ENCODE measurements at places on chromosomes 7 and 10. TPM values are rescaled to one million over a fixed set of nuclear protein-coding genes. Genes with fewer than 3 reads are reported as not detected.

DNA sequence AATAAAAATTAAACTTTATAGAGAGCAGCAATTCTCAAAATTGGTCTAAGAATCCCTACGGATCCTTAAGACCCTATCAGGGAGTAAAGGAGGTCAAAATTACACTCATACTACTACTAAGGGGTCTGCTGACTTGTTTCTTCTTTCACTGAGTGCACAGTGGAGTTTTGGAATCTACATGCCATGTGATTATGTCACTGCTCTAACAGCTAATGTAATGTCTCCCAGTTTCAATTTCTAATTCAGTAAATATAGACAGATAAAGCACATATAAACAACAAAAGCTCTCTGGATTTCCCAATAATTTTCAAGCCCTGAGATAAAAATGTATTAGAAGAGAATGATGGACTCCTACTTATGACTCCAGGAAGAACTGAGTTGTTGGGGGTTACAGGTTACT is 74.6 kb downstream of the WAPL start:
- DNase-seq: no peak
- peaks cover 54% of the 10 kb centered on the region for H3K36me3 ChIP-seq
- peaks cover 29% of the 10 kb centered on the region for H3K4me1 ChIP-seq
- H3K27ac ChIP-seq: peak overlapping the region; percentile 75

Gene ELFN1
- total RNA-seq: 0.14 TPM

DNA sequence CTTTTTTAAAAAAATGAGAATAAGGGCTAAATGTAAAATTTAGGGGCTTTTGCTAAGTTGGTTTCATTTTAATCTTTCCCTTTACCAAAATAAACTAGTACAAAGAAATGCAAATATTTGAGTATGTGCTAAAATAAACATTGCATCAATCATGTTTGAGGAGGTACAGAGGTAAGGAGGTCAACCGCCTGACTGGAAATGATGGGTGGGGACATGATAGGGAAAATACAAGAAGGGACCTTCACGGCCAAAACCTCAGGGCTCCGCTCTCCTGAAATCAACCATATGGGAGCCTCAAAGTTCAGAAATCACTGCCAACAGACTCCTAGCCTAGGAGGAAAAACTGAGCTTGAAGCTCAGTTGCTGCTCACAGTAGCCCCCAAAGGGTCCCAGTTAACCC is 207.6 kb downstream of the AHR start:
- DNase-seq: no peak
- no peaks in the 10 kb centered on the region for H3K36me3 ChIP-seq
- no peak overlapping the region for H3K4me3 ChIP-seq
- H3K27ac ChIP-seq: no peak overlapping the region
- no peaks in the 10 kb centered on the region for H3K27me3 ChIP-seq
- H3K4me1 ChIP-seq: no peaks in the 10 kb centered on the region

Gene TMEM139
- 2.3 TPM for total RNA-seq

Gene RSPH10B
- not detected for total RNA-seq

- H3K4me1 ChIP-seq: peaks cover 10% of the 10 kb centered on the region
- no peaks in the 10 kb centered on the region for H3K27me3 ChIP-seq
- H3K4me3 ChIP-seq: no peak overlapping the region
- peaks cover 18% of the 10 kb centered on the region for H3K36me3 ChIP-seq
- H3K27ac ChIP-seq: no peak overlapping the region
Measured at GRCh38 chr10:101935431-101935830, 91.8 kb upstream of the KCNIP2 start.

Gene VWDE
- total RNA-seq: 1.5 TPM

DNA sequence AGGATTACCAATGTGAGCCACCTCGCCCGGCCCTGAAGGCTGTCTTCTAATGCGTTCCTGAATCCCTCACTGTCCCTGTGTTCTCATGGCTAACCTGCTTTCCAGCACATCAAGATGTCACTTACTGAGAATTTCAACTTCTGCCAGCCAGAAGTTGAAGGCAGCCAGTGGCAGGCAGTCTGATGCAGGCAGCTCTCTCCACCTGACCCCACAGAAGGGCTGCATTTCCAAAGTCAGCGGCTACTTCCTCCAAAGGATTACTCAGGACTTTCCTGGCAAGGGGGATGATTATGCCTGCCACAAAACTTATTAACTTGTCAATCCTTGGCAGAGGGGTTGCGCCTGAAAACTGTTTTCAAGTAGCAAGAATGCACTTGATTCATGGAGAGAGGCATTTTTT is 1219.4 kb downstream of the TYW1 start:
- no peaks in the 10 kb centered on the region for H3K4me1 ChIP-seq
- H3K36me3 ChIP-seq: no peaks in the 10 kb centered on the region
- H3K27ac ChIP-seq: no peak overlapping the region
- DNase-seq: no peak
- H3K27me3 ChIP-seq: no peaks in the 10 kb centered on the region

DNA sequence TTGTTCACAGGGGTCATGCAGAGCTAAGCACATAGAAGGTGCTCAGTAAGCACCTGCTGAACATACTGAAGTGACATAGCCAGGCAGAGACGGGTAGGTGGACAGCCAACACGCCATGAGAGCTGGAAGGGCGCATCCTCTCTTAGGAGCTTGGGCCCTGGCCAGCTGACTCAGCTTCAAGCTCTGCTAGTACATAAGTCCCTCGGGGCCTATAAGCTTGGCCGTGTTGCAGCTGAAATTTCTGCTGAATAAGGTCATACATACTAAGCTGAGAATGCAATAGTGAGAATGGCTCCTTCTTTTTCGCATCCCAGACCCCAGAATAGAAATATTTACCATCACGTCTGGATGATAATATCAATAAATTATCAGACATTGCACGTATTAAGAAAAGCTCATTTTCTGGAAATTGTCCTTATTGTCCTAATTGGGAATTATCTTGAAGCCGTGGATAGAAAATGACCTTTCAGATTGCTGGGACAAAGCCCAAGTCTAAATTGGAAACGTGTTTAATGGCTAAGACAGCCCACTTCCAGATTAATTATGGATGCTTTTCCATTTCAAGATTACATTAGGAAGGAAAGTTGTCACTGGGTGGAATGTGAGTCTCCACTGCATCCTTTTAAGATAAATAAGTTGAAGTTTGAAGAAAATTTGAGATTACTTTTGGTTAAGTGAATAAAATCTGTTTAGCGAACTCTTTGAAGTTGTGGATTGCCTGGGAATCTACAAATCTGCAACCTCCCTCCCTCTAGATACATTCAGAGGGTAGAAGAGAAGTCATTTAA is 287.1 kb upstream of the C7orf33 start:
- H3K27me3 ChIP-seq: no peaks in the 10 kb centered on the region
- no peak overlapping the region for H3K27ac ChIP-seq
- peaks cover 22% of the 10 kb centered on the region for H3K4me1 ChIP-seq
- no peaks in the 10 kb centered on the region for H3K36me3 ChIP-seq

Gene IFRD1
- total RNA-seq: 55.1 TPM
